ENCODE measurements at places on chromosomes 1 and 21.

- no peak for DNase-seq
Measured at GRCh38 chr1:194342484-194343262, 1156.3 kb upstream of the B3GALT2 start.

DNA sequence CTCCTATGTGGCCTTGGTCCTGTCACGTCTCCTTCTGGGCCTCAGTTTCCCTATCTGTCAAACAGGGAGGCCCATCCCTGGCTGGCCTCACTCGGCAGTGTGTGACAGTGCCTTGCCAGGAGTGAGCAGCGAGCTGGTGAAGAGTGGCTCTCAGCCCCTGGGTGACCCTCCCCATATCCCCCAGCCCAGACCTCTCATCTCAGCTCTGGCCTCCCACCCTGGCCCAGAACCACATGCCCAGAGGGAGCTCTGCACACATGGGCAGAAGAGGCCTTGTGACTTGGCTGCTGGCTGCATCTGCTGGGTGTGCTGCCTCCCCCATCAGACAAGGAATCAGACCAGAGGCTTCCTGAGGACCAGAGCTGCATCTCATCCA, 19.5 kb upstream of the PADI1 start:
- no peak for DNase-seq

GRCh38 chr1:23810818-23811540, 10.4 kb upstream of the GALE start:
- DNase-seq: no peak

DNA sequence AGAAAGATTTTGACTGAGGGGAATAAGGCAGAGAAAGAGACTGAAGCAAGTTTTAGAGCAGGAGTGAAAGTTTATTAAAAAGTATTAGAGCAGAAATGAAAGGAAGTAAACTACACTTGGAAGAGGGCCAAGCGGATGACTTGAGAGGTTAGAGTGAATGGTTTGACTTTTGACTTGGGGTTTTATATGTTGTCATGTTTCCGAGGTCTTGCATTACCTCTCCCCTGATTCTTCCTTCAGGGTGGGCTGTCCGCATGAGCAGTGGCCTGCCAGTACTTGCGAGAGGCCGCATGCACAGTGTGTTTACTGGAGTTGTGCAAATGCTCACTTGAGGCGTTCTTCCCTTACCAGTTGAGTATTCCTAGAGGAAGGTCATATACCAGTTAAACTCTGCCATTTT, 13.0 kb upstream of the DENND2D start:
- DNase-seq: no peak

DNA sequence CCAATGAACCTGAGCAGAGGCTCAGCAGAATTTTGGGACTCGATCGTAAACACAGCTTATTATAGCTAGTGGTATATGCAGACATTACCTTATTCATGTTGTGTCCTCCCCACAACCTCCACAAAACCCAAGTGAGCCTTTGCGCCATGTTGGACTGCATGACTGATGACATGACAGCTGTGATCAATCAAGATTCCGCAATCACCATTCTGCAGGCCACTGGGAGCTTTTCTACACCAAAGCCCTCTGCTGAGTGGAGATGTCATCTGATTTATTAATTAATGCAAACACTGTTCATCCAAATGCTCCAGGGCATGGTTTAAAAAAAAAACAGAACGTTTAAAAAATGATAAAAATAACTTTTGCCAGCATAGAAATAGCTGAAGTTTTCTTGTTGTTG, 7.9 kb upstream of the SRP9 start:
- DNase-seq: no peak

GRCh38 chr1:74455390-74455789, 57.0 kb downstream of the LRRC53 start:
- peak; percentile 23 for DNase-seq

- DNase-seq: no peak
Measured at GRCh38 chr1:109535481-109535880, 4.2 kb upstream of the GPR61 start.

DNA sequence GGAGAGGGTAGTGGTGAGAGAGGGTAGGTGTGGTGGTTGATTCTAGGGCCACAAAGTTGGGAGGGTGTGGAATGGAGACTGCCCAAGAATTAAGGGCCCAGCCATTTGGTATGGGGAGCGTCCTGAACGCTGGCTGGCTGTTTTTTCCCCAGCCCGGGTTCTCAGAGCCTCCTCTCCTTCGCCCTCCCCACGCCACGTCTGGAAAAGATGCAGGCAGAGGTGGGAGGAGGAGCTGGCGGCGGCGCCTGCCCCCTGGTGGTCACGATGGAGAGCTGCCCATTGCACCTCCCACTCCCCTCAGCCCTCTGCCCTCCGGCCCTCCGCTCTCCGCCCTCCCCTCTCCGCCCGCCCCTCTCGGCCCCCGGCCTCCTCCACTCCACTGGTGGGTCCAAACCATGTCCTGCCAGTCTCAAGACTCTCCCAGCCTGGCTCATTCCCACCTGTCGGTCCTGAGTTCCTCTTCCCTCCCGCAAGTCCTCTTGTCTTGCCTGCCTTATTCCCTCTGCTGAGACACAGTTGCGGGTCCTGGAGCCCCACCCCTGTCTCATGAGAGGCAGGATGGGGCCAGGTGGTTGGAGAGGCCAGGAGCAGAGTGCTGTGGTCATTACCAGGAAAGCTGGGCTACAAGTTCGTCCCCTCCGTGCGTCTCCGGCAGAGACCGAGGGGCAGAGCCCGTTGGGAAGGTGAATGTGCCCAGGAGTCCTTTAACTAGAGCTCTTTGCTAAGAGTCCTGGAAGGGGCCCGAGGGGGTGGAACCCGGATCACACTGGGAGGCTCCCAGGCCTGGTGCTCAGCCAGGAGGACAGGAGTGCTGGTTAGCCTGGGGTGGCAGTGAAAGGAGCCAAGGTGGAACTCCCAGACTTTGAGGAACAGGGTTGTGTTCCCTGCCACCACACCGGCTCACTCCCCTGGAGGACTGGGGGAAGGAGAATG, 22.6 kb downstream of the ETNK2 start:
- peak; percentile 30 for DNase-seq

GRCh38 chr21:41593051-41593759, 85.2 kb upstream of the TMPRSS2 start:
- no peak for DNase-seq

DNA sequence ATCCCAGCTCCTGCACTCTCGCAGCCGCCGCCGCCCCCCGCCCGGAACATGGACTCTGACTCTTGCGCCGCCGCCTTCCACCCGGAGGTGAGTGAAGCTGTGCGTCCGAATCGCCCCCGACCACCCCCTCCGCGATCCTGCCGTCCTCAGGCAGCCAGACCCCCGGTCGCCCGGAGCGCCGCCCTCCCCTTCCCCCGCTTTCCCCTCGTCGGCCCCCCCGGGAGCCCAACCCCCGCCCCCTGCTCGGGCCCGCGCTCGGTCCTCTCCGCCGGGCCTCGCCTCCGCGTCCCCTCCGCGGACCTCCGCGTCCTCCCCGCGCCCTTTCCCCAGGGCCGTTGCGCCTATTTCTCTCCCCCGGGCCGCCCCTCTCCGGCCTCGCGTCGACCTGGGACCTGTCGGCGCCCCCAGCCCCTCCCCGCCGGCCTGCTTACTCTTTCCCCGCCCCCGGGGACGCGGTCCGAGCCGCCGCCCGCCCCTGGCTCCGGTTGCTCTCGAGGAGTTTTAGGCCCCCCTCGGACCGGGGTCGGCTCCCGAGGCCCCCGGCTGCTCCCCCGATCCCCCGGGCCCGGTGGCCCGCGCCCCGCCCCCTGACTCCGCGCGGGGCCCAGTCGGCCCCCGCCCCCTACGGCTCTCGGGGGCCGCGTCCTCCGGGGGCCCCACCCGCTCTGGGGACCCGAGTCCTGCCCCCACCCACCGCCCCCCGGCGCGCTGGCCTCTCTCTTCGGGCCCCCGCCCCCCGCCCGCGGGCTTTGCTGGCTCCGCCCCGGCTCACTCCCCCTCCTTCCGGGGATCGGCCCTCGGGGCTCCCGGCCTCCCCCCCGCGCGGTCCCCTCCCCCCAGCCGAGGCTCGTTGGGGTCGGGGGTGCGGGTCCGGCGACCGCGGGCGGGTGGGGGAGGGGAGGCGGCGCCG, 743 bp downstream of the PHF13 start:
- no peak for DNase-seq

GRCh38 chr1:228835911-228836310, 100.6 kb downstream of the RHOU start:
- DNase-seq: no peak

DNA sequence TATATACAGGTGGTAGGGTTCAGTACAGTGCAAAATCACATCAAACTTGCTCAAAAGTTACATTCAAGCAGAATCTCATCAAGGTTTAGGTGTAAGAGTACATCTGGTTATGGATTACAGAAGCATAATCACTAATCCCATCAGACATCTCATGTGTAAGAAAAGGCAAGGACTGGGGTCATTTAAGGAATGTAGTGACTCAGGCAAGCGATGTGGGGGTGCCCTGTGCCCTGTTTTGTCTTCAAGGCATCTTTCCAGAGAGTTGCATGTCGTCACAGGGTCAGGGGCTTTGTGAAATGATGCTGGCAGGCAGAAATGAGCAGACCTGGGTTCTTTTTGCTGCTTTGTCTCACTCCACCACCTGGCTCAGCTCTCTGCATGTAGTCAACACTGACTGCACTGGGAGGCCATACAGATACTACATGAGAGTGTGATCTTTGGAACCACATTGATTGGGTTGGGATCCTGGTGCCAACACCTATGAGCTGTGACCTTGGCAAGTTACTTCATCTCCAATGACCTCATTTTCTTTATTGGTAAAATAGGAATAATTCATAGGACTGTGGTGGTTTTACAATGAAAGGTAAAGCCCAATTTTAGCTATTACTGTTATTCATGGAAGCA, 8.2 kb upstream of the HHIPL2 start:
- no peak for DNase-seq

DNA sequence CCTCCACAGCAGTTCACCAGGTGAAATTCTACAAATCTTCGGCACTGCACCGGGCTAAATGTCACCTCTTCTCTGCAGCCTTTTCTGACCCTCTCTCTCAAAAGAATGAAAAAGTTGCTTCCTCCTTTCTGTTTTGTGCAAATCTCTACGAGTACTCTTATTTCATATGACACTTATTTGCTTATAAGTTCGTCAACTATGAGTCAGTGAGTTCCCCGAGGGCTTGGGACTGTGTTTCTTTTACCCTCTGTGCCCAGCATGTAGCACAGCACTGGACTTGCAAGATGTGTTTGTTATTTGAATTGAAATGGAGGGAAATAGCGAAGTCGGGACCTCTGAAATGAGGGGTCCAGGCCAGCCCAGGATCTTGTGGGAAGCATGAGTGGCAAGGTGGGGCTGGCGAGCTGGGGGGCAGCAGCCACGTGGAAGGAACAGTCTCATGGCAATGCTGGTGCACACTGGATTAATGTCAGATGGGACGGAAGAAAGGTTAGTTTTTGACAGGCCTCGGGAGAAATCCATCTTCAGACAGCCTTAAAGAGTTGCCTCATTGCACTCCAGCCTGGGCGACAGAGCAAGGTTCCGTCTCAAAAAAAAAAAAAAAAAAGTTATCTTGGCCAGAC, 6.2 kb downstream of the SLC6A9 start:
- no peak for DNase-seq

DNA sequence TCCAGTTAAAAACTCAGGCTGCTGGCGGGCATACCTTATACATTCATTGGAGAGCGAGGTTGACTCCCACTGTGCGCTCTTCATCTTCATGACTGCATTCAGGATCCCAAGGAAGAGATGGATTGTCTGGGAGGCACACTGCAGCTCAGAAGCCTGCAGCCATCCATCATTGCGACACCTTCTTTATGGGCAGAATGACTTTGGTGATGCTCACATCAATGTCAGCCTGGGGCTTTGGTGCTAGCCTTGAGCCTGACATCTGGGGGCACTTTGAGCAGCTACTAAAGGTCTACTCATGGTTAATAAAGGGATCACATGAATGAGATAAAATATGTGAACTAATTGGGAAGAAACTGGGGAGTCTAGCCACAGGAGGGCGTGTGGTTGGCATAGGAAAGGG, 229.3 kb downstream of the PRDM2 start:
- DNase-seq: no peak

GRCh38 chr1:101238681-101239094, 1.9 kb downstream of the S1PR1 start:
- peak; percentile 83 for DNase-seq

DNA sequence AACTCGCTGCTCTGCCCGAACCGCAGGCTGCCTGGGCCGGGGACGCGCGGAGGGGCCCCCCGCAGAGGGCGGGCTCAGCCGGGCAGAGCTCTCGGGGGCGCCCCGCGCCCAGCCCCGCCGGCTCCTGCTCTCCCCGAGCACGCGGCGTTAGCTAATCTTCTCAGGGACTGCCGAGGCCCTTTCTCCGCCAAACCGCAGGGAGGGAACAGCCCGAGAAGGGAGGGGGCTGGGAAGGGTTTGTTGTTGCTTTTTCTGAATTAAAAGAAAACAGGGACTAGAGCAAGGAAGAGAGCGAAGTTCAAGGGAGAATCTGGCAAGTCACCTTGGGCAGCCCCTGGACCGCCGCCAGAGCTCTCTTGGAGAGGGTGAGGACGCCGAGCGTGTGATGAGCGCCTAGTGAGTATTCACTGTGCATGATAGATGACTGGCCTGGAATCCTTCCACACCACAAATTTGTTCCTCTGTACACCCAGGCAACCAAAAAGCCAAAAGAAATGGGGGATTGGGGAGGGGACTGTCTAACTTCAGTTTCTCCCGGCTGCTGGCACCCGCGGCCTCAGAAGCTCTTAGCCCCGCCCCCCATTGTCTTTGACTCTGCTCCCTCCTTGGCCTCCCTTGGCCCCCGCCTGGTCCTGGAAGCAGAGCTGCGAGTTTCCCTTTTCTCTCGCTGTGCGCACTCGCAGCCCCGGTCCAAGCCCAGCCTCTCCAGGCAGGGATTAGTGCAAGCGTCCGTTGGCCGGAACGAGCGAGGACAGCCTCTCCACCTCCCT, 19.7 kb upstream of the LMX1A start:
- peak; percentile 85 for DNase-seq

DNA sequence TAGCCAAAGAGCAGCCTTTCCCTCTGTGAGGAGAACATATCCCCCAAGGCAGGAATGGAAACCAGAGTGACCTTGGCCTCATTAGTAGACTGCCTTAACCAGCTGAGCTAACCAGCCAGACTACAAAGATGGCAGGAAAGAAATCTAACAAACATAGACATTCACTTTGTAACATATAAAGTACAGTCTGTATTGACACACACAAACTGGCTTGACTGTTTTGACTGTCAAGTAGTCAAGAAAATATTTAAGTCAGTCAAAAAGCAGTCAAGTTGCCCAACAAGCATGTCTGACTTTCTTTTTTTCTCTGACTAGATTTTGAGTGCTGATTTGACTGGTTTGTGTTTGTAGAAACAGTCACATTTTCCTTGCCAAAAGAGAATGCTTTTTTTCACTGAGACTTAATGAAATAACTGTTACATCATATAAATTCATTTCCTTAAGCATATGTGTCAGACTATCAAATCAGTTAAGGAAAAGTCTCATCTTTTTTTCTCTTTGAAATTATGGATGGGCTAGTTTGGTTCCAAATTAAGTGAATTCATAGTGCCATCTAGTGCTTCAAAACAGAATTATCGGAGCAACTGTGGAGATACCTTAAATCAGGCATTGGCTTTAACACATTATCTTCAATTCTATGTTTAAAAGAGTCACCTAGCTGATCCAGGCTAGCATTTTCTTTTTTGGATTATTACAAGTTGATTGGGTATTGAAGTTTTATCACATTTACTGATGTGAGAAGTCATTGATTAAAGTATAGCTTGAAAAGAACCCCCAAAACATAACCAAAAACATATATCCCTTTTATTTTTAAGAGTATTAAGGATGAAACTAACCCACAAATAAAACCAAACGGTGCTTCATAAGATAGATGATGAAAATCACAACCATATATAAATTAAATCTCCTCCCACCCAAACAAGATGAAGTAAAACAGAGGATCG, 75.0 kb downstream of the ATP6V1G3 start:
- DNase-seq: peak; percentile 59

- no peak for DNase-seq
Measured at GRCh38 chr1:222095606-222096475, 354.0 kb upstream of the DUSP10 start.

GRCh38 chr1:119394085-119394484, 20.9 kb upstream of the HSD3B2 start:
- DNase-seq: no peak

Data from astrocyte (in vitro differentiated cells and primary cell).